ENCODE measurements at places on chromosomes 1 and 21. TPM values are rescaled to one million over a fixed set of nuclear protein-coding genes. Genes with fewer than 3 reads are reported as not detected.

Gene NEXN
- total RNA-seq = 12.2 TPM

Gene PARS2
- 2.5 TPM for total RNA-seq

Gene MYOC
- 0.30 TPM for total RNA-seq

Gene MROH9
- 0.10 TPM for total RNA-seq

Gene TINAGL1
- 28.6 TPM for total RNA-seq

Gene EPS15
- 57.9 TPM for total RNA-seq

Gene FCRLA
- 0.30 TPM for total RNA-seq

Gene SPATA1
- total RNA-seq = 0.79 TPM

Gene ITPKB
- 30.1 TPM for total RNA-seq

Gene LAMB3
- total RNA-seq = 22.7 TPM

Measured in skin of body (tissue), 3 donors.